ENCODE measurements at places on chromosomes 3 and 15.

- DNase-seq = no peak
These were observed 138.8 kb upstream of the TLE3 start for GRCh38 chr15:70236341-70237086.

GRCh38 chr3:117964814-117965213 lies 1069.8 kb downstream of the IGSF11 start:
- DNase-seq = no peak

GRCh38 chr3:45103753-45104714 lies 42.1 kb downstream of the CDCP1 start:
- no peak for DNase-seq

DNA sequence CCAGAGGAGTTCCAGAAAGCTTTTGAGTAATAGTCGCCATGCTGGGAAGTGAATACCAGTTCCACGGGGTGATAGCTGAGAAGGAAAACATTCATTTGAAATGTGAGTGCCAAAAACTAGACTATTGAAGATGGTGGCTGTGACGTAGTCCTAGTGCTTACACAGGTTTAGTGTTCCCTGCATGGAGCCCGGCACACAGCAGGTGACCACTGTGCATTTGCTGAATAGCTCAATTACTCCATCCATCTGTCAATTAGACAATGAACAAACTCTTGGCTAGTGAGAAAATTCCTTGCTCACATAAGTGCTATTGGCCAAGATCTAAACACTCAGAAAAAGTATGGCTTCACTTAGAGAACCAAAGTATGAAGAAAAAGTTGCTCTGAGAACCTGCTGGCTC lies 448.1 kb upstream of the WNT5A start:
- no peak for DNase-seq

DNA sequence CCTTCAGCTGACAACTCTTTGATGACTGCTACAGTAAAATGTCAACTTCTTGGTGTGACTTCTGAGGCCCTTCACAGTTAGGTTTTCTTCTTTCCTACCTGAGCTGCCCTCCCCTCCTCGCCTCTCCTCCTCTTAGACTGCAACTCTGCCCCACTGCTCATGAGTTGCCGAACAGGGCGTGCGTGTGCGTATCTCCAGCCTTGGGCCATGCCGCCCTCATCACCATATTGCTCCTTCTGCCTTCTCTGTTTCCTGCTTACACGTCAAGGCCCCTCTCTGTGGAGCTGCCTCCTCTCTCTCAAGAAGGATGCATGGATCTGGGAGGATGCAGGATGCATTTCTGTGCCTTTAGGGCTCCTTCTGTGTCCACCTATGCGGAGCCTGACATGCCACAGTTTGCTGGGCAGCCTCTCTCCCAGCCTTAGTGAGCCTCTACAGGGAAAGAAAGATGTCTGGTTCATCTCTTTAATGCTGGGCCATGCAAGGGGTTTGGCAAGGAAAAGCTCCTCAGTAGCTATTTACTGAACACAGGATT lies 205.9 kb downstream of the RPLP1 start:
- no peak for DNase-seq

DNA sequence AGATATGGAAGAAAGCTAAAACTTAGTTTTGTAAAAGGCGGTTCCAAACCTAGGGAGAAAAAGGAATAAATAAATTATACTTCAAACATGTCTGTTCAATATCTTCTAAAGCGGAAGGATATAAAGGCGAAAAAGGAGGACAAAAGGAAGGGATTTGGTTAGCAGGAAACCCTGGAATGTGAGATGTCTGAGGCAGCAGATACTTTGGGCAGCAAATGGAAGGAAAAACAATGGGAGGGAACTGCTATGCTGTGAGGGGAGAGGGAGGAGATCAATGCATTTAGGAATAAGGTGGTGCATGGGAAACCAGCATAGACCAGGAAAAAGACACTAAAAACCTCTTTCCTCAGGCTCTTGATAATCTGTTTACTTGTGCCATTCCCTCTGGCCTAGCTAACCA lies 120.8 kb downstream of the DNAH12 start:
- DNase-seq = no peak

DNA sequence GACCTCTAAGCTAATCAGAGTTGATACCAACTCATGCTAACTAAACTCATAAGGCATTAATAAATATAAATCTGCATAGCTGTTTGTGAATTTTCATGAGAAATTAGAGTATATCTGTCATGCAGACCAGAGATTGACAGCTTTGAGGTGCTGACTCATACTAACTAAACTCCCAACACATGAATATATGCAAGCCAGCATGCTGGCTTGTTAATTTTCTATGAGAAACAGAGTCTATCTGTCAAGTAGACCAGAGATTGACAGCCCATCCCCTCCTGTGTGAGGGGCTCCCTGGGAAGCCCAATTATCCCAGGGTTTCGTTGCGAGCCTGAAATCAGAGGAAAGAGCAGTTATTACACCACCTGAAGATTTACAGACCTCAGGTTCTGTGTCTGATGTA lies 69.3 kb downstream of the CD47 start:
- DNase-seq = no peak

GRCh38 chr15:59924812-59925522 lies 79.1 kb upstream of the FOXB1 start:
- DNase-seq = no peak

DNA sequence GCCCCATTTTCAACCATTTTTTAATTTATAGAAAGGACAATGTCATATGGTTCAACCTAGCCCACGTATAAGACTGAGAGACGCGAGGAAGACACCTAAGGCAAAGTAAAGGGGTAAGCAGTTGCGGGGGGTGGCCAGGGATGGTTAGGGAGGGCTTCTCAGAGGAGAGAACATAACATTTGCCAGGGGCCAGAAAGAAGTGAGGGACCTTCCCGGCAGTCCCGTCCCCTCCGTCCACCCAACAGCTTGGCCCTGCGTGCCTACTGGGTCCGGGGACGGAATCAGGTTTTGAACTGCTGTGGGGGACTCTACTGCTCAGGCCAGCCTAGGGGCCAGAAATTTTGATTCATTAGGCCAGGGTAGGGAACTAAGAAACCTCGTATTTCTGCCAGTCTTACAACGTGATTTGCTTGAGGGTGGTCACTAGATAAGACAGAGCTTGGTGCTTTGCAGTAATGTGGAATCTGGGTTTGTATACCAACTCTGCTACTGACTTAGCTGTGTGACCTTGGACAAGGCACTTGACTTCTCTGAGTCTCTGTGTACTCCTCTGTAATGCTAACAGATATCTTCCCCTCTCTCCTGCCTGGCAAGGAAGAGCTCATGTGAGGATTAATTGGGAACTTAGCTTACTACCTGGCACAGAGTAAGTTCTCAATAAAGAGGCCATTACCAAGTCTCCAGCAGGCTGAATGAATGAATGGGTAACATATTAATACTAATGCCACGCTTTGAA lies 734 bp upstream of the SLC6A20 start:
- no peak for DNase-seq

- DNase-seq = peak; percentile 26
These were observed 79.4 kb upstream of the THBS1 start for GRCh38 chr15:39501366-39502081.

DNA sequence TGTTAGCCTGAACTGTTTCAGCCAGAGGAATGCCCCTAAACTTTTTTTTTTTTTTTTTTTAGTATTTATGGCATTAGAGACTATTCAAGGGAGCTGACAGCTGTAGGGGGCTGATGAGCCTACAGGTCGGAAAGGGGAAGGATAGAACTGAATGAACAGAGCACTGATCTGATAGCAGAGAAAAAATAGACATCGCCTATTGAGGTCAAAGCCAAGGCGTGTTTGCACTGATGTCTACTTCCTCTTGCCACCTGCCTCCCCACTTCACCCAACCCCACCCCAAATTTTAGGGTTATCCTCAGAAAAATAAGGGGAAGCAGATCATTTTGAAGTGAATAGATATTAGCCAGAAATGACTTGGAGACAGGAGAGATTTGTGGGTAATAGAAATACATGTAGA lies 3.0 kb upstream of the ZMAT3 start:
- DNase-seq = no peak

- DNase-seq = no peak
These were observed 38.8 kb upstream of the B3GNT5 start for GRCh38 chr3:183214277-183214612.

DNA sequence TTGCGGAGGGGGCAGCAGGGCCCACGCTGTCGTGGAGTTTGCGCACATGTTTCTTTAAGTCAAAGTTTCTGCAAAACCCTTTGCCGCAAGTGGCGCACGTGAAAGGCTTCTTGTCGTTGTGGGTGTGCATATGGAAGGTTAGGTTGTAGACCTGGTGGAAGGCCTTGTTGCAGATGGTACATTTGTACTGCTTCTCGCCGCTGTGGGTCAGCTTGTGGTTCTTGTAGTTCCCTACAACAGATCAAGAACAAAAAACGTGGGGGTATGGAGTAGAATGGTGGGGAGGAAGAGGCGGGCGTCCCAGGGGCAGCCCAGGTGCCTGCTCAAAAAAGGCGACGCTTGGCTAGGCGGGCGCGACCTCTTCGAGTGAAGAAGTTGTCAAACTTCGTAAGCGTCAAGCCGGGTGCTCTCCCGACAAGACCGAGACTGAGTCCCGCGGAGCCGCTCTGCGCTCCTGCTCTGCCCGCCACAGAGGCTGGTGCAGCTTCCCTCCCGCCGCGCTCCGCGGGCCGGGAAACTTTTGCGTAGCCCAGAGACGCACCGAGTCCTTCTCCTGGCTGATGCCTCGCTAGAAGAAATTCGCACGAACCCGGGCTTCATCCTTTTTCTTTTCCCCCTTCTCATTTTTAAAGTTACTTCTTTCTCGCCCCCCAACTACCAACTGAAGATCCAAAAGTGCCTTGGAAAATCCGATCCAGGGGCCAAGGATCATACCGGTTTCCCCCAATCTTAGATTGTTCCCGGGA lies 3.1 kb downstream of the FEZF2 start:
- DNase-seq = no peak

DNA sequence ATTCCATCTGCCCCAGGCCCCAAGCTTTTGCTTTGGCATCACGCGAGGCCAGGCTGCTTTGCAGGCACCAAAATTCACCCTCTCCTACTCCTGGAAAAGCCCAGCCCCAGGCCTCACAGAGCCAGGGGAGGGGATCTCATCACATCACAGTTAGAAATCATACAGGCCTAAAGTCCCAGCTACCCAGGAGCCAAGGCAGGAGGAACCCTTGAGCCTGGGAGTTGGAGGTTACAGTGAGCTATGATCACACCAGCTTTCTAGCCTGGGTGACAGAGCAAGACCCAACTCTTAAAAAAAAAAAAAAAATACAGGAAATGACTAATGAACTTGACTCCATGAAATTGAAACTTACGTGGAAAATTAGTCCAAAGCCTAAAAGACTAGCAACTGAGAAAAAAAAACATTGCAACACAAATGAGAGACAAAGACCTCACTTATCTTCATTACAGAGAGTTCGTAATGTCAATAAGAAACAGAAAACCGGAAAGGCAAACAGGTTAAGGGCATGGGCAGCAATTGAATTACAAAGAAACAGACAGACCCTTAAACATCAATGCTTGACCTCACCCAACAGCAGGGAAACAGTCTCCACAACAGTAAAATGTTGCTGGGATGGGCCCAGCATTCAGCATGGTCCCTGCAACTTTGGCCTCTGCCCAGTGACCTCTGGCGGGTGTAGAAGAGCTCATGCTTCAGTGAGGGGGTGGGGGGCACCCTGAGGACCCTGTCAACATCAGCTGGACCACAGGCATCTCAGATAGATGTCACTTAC lies 151.5 kb downstream of the LRRK1 start:
- peak; percentile 87 for DNase-seq
